Activated gamma-delta T cell treated with Interleukin-2 at 50 U/mL for 16 hours (primary cell): ENCODE measurements at places on chromosomes 2 and 18.

- no peak for DNase-seq
Observed at GRCh38 chr2:177256026-177256425, 8.5 kb downstream of the NFE2L2 start.

DNA sequence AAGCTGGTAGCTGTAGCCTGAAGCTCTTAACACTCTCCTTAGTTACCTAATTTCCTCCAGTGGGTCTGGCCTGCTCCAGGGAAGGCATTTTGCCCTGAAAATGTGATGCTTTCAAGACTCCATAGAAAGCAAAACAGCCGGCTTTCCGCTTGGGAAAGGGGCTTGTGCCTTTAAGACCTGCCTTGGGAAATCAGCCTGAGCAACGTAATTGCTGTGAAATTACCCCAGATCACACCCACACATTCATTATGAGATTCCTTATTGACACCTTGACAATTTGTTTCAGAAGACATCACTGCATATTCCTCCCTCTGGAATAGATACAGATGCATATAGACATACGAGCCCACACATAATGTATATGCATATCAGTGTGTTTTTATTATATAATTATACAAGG, 190.5 kb upstream of the SKOR2 start:
- no peak for DNase-seq

DNA sequence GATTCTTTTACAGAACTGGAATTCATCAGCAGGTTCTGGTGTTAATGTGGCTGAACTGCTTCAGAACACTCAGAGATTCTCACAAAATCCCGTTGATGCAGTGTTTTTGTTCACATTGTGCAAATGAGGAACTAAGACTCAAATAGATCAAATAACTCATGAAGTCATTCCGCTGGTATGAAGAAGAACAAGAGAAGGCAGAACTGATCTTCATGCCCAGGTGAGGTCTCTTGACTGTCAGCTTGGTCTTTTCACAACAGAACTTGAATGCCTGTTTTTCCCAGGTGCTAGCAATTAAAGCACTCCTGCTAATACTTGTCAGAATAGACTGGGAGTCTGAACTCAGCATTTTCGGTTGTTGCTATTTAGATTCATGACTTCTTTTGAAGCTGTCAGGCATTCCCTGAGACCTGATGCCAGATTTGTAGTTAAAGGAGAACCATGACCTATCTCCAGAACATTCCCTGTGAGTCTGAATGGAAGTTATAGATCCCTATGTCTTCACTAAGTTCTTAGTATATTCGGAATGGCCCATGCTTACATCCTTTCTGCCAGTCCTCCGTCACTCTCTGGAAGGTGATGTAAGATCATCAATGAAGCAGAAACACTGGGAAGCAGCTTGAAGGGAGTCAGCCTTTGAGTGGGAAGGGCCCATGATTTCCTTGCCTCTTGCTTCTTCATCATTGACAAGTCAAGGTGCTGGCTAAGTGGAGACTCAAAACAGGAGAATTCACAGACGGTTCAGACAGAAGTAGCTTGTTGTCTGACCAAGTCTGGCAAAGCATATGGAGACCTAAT, 155.7 kb downstream of the MTCL1 start:
- no peak for DNase-seq

DNA sequence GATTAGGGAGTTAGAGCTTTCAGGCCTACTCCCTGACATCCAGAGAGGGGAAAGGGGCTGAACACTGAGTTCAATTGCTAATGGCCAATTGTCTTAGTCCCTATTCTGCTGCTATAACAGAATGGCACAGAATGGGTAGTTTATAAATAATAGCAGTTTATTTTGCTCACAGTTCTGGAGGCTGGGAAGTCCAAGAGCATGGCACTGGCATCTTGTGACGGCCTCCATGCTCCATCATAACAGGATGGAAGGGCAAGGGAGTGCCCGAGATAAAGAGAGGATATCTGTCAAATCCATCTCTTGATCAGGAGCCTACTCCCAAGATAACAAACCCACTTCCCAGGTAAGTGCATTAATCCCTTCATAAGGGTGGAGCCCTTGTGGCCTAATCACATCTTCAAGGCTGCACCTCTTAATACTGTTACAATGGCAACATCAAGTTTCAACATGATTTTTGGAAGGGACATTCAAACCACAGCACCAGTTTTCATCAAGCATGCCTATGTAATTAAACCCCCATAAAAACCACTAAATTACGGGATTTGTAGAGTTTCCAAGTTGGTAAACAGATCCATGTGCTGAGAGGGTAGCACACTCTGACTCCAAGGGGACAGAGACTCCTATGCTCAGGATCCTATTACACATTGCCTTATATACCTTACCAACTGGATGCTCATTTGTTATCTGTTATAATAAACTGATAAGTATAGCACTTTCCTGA, 44.6 kb downstream of the BAZ2B start:
- DNase-seq = no peak

GRCh38 chr18:75801178-75801577, 373.7 kb upstream of the SMIM21 start:
- DNase-seq = no peak

GRCh38 chr2:197992482-197993133, 188.2 kb downstream of the PLCL1 start:
- no peak for DNase-seq

DNA sequence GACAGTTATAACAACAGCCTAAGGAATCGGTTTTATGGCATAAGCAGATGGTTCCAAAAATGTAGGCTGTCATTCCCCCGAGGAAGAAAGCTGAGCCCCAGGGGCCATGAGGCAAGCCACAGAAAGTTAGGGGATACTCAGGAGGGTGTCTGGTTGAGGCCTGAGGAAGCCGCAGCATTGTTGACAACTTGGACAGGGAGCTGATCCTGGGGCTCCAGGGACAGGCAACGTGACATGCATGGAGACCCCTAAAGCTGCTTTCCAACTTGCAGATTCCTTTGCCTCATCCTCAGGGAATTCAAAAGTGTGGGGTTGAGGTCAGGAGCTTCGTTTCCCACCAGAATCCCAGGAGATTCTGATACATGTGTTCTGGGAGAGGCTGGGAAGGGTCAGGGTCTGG, 20.9 kb downstream of the CELF4 start:
- no peak for DNase-seq

- no peak for DNase-seq
Observed at GRCh38 chr2:10103179-10103578, 19.4 kb upstream of the RRM2 start.

- DNase-seq = no peak
Observed at GRCh38 chr2:205721057-205721449, 38.8 kb downstream of the NRP2 start.

- no peak for DNase-seq
Observed at GRCh38 chr18:72895548-72895947, 27.8 kb upstream of the NETO1 start.

GRCh38 chr18:79975985-79976680, 11.7 kb downstream of the HSBP1L1 start:
- no peak for DNase-seq

DNA sequence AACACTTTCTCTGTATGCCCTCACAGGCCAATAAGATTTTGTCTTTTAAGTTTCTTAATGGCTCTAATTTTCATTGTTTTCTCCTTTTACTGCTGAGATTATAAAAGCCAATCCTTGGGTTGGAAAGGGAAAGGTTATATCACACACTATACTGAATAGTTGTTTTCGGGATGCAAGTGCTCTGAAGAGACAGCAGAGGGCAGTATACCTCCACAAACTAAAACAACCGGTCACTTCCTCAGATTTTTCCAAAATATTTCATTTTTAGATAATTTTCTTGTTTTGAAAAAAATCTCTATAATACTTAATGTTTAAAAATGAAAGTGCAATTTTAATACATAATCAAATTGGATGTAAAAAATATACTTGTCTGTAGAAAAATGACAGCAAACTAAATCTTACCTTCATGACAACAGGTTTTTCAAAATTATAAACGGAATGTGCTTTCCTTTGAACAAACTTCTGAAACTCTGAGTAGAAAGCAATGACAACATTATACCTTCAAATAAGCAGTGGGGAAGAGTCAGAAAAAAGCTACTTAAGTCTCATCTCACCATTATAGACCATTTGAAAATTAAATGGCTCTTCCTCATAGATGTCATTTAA, 82.7 kb downstream of the ORC4 start:
- no peak for DNase-seq

GRCh38 chr2:241935314-241935713, 65.8 kb downstream of the RTP5 start:
- no peak for DNase-seq

- DNase-seq = peak; percentile 77
Observed at GRCh38 chr2:230974096-230974913, 21.6 kb upstream of the SPATA3 start.

GRCh38 chr2:31200972-31201371, 16.3 kb downstream of the CAPN14 start:
- no peak for DNase-seq

DNA sequence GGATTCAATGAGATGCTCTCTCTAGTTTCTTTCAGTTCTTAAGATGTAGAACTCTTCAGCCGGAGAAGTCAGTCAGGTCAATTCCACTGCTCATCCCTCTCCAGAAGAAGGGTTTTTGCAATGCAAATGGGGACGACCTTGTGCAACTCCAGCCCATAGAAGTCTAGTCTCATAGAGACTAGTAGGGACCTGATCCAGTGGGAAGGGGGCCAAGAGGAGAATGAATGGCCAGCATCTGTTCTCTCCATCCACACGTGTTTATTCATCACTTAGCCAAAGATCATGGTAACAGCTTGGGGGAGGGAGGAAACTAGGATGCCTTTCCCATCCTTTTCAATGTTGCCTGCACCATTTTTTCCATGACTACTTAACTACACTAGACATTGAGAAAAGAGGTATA, 120.2 kb downstream of the LAMA3 start:
- no peak for DNase-seq
